ENCODE measurements at places on chromosomes 5 and 9. TPM values are rescaled to one million over a fixed set of nuclear protein-coding genes. Genes with fewer than 3 reads are reported as not detected.

The HMMR gene
- polyA plus RNA-seq: 3.9 TPM

The TTC33 gene
- 1.4 TPM for polyA plus RNA-seq

The PCDHA4 gene
- polyA plus RNA-seq: 0.26 TPM

The PCDHGC5 gene
- polyA plus RNA-seq: 0.48 TPM

The FOXI1 gene
- not detected for polyA plus RNA-seq

The SPINK6 gene
- not detected for polyA plus RNA-seq

The ZFP2 gene
- 0.07 TPM for polyA plus RNA-seq

The FAM169A gene
- polyA plus RNA-seq: 0.14 TPM

The NEURL1B gene
- 0.44 TPM for polyA plus RNA-seq

The OTP gene
- polyA plus RNA-seq: not detected

Data from endothelial cell of umbilical vein (primary cell).